ENCODE measurements at places on chromosomes 12 and 14.

- no peak for DNase-seq
Observed at GRCh38 chr12:75196865-75197264, 12.8 kb downstream of the KCNC2 start.

DNA sequence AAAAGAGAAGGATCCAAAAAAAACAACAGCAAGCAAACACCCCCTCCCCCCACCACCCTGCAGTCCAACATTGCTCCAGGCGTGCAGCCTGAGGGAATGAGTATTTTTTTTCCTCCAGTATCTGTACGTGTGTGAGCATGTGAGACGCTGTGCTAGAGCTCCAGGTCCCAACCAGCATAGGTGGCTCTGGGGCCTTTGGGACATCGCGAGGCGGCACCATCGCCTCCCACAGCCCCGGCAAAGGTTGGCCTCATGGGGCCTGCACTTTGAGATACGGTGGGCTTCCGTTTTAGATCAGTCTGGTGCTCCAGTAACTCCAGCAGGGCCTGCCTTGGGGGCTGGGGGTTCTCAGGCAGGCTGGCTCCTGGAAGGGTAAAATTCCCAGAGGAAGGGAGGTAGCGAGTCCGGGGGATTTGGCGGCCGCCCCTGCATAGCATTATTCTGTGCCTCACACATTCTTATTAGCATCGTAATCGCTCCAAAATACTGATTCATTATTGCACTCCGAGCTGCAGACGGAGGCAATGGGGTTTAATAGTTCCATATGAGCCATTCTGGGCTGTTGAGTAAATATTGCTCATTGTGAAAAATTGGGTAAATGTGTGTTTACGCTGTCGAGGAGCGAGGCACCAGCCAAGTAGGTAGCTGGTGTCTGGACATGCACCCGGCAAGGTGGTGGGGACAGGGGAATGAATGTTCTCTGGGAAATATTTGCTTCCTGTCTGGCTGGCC lies 143.1 kb upstream of the MYL2 start:
- no peak for DNase-seq

DNA sequence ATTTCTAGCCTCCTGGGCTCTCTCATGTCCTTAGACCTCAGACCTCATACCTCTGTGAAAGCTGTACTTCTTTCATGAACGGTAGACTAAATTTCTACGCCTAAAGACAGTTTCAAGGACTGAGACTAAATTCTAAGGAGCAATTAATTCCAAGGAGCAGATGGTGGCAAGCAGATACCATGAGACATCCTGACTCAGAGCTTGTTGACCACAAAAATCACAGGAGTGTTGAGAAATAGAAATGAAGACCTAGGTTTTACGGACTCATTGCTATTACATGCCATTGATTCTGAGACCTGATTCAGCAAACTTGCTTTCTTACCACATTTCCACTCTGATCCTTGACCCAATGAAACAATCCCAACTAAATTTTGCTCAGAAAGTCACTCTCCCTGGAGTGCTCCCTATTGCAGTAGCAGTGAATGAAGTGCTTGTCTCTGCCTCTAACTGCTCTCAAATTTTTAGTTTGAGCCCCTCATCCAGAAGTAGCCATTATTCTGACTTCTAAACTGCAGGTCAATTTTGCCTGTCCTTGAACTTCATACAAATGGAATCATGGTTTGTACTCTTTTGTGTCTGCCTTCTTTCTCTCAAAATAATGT lies 52.0 kb downstream of the PEX5 start:
- no peak for DNase-seq

DNA sequence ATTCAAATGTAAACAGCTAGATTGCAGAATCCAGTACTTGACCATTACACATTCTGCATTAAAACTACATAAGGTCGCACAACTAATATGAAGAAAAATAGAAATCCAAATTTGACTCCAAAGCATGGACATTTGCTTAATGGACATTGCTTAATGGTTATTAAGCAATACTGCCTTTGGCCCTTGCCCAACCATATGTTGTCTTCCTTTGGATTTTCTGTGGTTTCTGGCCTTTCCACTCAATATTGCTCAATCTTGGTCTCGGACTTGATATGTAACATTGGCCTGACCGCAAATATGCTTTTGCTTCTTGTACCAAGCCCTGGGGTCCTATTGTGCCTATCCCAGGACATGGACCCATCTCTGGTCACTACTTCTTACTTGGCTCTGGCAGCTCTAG lies 67.2 kb downstream of the PTPRR start:
- DNase-seq, result no peak

DNA sequence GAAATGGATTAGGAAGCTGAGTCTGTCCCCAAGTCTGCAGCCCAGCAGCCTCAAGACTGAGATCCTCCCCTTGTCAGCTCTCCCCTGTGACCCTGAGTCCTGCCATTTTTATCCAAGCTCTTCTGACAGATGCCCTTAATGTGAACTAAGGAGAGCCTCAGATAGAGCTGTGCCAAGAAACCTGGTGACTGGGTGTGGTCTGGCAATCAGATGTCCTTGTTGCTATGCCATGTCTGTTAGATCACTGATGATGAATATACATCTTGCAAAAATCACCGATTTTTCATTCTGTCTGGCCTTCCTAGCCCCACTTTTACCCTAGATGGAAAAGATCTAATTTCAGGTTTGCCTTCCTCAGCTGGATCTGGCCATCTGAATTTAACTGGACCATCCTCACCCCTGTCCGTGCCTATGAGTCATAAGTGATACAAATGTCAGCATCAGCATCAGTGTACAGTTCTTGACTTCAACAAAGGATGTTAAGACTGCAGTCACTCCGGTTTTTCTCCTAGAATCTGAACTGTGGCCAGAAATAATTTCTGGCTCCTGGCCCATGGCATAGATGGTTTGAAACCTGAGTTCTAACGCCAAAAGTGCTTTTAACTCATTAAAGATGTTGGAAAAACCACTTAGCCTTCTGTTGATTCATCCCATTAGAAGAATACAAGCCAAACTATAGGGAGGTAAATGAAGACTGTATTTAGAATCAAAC lies 61.2 kb upstream of the GRIP1 start:
- DNase-seq, result no peak

DNA sequence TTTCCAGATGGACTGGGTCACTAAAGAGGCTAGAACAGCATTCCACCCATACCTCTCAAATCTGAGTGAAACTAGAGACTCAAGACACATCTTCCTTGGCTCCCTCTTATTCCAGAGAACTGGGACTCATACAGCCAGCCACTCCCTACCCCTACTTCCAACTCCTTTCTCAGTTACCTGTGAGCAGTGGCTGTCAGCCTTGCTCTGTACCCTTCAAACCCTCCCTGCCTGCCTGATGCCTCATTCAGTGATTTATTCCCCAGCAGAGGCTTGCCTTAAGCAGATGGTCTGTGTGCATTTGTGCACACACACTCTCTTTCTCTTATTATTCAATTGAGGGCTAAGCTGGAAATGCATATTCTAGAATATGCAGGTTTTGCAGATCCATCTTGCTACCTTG lies 14.6 kb downstream of the GPR84 start:
- DNase-seq, result no peak

DNA sequence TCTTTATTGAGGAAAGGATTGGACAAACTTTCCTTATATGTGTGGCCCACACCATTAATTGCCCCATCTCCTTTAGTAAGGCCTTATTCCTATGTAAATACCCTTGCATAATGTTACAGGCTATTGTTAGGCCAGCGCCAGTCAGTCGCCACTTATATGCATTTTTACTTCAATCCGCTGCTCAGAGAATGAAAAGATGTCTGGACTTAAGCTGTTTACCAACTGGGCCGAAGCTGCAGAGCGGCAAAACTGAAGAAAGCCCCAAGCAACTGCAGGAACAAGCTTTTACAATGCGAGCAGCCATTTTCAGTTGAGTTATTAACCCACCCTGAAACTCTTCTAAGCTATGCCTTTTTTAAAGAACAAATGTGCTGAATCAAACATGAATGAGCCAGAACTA lies 92.1 kb upstream of the OTX2 start:
- no peak for DNase-seq

DNA sequence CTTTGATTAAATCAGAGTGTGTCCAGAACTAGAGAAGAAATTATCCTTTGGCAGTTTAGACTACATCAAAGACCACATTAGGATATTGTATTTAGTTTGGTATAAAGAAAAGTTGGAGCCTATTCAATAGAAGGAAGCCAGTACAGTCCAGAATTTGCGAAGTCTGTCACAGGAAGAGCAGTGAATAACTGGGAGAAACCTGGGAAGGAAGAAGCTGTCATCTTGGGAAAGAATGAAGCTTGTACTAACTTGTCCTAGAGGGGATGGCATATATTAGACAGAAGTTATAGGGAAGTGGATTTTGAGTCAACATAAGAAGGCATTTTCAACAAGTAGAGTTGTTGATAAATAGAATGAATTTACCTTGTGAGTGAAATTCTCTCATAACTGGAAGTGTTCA lies 386.7 kb downstream of the LRIG3 start:
- no peak for DNase-seq

- no peak for DNase-seq
Observed at GRCh38 chr12:24979329-24979728, 30.4 kb upstream of the BCAT1 start.

All from testis (tissue), 5 donors.